AG04450 (cell line): ENCODE measurements at places on chromosomes 3 and 15.

DNA sequence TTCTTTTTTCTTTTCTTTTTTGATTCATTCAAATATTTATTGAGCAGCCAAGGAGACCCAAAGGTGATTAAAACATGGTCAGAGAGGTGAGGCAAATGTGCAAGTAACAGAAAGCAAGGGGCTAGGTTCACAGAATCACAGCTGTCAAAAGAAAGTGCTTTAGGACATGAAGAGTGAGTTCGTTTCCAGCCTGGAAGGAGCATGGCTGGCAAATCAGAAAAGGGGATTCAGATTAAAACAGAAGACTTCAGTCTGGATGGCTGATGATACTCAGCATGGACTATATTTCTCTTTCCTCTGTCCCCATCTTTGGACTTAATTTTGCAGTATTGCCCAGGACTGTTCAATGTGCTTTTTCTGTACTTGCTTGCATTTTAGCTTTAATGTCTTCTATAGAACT, 151.2 kb downstream of the NR1D2 start:
- no peak for DNase-seq

- DNase-seq, result no peak
Observed at GRCh38 chr3:21356402-21356801, 394.6 kb downstream of the ZNF385D start.

- DNase-seq, result peak; percentile 24
Observed at GRCh38 chr3:191269289-191270085, 59.7 kb upstream of the CCDC50 start.

- no peak for DNase-seq
Observed at GRCh38 chr3:9669720-9670432, 20.6 kb downstream of the MTMR14 start.

GRCh38 chr3:169403855-169404519, 259.5 kb downstream of the MECOM start:
- DNase-seq, result no peak

DNA sequence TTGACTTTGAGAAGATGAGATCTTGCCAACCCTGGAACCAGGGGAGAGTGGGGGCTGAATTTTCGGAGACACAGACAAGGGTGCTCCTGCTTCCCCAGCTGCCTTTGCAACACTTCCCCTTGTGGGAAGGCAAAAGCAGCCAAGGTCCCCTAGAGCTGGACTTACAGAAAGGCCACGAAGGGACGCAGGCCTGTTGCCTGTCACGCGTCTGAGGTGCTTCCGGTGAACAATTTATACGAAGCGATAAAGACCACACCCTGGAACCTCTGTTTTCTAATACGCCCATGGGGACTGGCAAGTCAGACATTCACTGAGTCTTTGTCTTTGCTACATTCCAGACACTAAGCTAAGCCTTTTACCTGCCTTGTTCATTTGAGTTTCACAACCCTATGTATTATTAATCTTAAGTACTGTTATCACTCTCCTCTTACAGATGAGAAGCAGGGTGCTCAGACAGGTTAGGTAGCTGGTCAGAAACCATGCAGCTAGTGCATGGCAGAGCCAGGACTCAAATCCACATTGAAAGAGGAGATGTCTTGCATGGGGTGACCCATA, 13.2 kb downstream of the MEGF11 start:
- no peak for DNase-seq

GRCh38 chr3:97939401-97939800, 32.8 kb downstream of the RIOX2 start:
- DNase-seq, result no peak

DNA sequence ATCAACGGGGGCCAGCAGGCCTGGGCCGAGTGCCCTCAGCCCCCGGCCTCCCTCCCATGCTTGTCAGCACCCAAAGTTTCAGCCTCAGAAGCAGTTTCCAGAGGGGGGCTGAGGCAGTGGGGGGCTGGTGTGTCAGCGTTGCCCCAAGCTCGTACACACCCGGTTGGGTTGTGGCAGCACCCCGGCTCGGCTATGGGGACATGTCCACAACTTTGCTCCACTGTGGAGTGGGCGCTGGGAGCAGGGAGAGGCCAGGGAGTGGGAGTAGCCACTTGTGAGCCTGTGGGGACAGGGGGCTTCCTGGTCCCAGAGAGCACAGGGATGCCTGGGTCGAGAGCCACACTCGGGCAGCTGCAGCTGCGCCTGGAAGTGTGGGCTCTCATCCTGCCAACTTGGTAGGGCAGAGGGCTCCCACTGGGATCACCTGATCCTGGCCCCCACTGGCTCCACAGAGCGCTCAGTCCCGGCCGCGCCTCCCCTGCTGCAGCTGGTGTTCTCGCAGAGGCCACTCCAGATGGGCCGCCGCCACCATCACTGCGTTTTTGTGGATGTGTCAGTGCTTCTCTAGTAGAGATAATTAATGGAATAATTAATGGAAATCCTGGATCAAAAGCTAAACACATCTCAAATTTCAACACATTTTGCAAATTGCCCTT, 75.1 kb downstream of the NR1D2 start:
- no peak for DNase-seq

GRCh38 chr3:193481436-193481835, 73.3 kb downstream of the ATP13A4 start:
- no peak for DNase-seq

DNA sequence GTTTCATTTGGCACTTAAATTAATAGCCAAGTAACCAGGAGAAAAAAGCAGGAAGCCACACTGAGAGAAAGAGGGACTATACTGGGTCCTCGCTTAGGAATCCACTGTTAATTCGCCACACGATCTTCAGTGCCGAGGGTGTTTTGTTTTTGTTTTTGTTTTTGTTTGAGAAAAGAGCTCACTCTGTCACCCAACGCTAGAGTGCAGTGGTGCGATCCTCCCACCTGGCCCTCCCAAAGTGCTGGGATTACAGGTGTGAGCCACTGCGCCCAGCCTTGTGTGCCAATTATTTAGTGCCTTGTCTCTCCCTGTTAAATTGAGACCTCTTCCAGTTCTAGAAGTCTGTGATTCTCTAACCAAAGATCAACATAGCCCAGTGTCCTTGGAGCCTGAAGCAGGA, 53.8 kb upstream of the TPM1 start:
- DNase-seq, result no peak

GRCh38 chr3:49406571-49407565, 4.9 kb downstream of the RHOA start:
- no peak for DNase-seq

- no peak for DNase-seq
Observed at GRCh38 chr3:175430983-175431773, 572.0 kb downstream of the NAALADL2 start.

- DNase-seq, result peak; percentile 2
Observed at GRCh38 chr3:114179575-114179974, 723 bp upstream of the DRD3 start.

GRCh38 chr15:60903211-60903610, 325.9 kb downstream of the RORA start:
- no peak for DNase-seq

GRCh38 chr3:182843478-182843877, 50.2 kb downstream of the ATP11B start:
- DNase-seq, result no peak

DNA sequence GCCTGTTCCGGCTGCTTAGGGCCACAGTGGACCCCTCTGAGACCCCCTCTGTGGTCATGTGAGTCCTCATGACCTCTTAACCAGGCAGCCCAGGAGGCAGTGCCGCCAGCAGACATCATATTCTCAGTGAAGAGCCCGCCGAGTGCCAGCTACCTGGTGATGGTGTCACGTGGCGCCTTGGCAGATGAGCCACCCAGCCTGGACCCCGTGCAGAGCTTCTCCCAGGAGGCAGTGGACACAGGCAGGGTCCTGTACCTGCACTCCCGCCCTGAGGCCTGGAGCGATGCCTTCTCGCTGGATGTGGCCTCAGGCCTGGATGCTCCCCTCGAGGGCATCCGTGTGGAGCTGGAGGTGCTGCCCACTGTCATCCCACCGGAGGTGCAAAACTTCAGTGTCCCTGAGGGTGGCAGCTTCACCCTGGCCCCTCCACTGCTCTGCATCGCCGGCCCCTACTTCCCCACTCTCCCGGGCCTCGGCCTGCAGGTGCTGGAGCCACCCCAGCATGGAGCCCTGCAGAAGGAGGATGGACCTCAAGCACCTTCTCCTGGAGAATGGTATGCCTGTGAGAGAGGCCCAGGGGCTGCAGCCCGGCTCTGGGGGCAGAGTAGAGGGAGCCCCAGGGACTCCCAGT, 176.1 kb downstream of the TBC1D2B start:
- no peak for DNase-seq

DNA sequence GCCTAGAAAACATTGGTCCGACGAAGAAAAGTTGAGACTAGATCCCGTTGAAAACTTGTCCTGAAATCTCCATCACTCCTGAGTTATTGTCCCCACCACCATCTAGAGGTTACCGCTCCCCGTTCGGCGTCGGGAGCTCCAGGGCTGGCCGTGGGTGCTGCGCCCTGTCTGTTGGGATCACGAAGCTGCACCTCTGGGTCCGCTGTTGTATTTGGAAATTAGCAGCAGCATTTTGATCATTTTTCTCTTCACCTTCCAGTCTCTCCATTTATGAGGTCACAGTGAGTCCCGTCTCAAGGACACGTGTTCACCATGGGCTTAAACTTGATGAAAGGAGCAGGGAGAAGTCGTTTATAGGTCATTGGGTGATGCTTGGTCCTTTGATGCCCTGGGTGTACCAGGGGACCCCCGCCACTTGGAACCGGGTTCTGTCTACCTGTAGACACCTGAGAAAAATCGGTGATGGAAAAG, 565 bp downstream of the MANF start:
- DNase-seq, result no peak

- DNase-seq, result no peak
Observed at GRCh38 chr3:180036671-180037455, at the start of gene PEX5L. TSS of gene PEX5L (minus strand) at chr3:180036937. CDS start at chr3:180036599, 338 bp downstream.

DNA sequence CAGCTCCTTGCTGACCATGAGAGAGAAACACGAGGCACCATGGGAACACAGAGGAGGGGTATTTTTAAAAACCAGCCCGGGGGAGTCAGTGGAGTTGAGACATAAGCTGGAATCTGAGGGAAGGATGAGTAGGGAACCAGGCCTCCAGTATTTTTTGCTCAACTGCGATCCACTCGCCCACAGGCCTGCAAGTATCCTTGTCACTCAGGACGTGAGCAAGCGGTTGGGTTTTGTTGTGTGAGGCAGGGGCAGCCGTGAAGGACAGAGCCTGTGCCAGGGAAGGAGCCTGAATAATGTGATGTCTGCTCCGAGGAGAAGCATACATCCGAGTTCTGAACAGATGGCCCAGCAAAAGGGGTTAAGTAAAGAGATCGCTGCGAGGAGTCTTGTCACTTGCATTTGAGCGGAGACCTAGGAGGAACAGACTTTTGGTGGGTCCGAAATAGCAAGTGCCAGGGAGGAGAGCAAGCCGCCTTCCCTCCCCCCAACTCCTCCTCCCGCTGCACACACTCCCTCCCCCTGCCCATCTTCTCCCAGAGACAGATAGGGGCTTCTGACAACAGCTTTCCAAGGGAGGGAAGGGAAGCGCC, 20.4 kb upstream of the NTRK3 start:
- DNase-seq, result no peak

GRCh38 chr3:28860307-28860706, 420.6 kb upstream of the RBMS3 start:
- no peak for DNase-seq

DNA sequence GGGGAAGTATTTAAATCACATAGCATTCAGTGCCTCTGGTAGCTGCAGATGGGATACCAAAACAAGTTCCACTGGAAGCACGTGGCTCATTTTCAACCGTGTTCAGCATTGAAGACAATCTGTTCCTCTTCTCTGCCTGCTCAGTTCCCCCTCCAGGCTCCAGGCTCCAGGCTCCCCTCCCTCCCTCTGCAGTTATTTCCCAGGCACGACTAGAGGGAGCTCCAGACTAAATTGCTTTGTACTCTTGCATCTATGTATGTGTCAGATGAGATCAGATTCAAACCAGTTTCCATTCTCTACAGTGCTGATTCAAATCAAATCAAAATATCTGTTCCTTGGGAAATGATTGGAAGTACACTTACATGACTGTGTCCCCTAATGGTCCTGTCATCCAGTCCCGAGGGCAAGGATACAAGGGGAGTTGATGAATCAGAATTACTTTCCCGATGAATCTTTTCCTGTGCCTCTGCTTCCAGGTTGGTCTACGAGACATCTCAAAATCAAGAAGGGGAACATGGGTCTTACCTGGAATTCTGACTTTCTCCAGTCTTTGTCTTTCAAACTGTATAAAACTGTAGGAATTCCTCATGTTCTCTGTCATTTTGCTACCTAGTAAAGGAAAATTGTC, 600.5 kb downstream of the EDEM1 start:
- DNase-seq, result no peak

DNA sequence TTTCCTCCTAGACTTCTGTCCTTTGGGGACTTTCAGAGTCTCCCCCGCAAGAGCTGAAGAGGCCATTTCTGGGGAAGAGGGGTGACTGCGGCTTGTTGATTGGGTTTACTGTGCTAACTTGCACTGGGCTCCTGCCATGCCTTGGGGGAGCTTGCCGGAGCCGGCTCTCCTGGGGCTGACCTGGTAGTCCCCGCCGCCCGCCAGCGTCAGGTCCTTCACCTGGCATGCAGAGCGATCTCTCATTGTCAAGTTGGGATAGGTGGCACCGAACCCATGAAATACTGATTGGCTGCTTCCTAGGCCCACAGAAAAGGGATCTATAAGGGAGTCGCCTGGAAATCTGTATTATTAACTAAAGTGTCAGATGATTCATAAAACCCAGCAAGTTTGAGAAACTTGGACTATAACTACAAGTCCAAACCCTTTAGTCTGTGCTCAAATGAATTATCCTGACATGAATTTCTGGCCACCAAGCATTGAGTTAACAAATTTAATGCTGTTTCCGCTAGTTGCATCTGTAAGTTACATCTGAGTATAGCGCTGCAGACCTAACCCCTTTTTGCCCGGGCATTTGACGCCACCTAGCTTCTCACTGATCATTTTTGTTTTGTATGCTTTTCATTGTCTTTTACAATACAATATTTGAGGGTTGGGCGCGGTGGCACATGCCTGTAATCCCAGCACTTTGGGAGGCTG, 607 bp upstream of the IMP3 start:
- no peak for DNase-seq

DNA sequence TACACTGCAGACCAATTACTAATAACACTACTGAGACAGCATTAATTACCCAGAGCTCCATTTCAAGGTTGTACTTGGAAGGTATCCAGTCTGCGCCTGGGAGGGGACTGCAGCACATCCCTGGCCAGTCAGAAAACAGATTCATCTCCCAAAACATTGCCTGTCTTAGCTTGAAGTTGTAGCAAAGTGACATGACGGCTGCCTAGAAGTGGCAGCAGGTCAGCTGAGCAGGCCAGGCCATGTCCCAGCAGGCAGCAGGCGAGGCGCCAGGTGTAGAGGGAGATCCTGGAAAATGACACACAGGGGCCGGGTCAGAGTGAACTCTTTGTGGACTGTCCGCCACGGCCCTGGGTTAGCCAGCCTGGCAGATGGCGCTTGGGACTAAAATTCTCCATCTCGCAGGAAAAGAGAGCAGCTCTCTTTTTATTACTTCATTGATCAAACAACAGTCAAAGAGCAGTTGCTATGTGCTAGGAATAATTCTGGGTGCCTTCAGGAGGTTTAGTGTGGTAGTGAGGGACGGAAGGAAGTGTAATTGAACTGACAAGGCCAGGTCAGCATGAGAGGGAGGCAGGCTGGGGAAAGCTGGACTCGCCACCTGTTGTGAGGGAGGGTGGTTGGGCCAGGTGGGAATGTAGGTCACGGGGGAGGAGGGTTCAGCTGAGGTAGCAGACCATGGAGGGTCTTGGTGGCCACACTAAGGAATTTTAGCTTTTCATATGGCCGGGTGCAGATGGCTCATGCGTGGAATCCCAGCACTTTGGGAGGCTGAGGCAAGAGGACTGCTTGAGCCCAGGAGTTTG, 1.3 kb upstream of the MAP6D1 start:
- no peak for DNase-seq
